ENCODE measurements at places on chromosomes 16 and 17.

- no peak for DNase-seq
Measured at GRCh38 chr16:83903751-83904150, 4.8 kb downstream of the MLYCD start.

DNA sequence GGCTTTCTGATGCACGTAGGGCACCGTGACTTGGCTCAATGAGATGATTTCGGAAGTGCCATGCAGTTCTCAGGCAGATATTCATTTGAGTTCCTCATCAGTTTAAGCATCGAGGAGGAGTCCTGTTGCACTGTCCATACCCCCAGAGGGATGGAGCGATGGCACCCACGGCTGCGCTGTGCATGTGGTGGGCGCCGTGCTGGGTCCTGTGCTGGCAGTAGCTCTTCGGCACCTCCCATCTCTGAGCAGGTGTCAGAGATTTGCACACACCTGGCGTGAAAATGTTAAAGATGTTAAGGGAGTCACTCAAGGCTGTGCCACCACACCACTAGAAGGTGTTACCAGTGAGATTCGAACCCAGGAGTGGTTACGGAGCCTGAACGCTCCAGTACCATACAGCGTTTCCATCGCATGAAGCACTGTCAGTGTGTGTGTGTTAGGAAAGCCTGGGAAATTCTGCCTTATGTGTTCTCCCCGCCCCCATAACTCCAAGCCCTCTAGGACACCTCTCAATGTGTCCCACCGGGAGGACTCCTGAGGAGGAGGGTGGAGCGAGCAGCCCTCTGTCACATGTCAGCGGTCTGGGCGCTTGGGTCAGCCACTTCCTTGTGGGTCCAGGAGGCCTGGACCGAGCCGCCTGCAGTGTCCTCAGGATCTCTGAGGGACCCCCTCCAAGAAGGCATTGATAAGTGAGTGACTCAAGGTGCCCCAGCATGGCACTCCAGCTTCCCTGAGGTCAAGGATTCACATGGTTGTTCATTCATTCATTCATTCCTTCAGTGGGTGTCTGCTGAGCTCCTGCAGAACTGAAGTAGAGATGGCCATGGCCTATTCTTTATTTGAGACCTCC is 3.8 kb downstream of the MRC2 start:
- DNase-seq = no peak

DNA sequence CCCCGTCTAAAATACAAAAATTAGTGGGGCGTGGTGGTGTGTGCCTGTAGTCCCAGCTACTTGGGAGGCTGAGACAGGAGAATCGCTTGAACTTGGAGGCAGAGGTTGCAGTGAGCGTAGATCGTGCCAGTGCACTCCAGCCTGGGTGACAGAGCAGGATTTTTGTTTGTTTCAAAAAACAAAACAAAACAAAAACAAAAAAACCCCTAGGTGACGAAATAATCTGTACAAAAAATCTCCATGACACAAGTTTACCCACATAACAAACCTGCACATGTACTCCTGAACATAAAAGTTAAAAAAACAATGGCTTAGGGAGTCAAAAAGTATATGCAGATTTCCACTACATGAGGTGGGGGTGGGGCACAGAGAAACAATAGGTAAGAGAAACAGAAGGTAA is 140.5 kb upstream of the ASIC2 start:
- no peak for DNase-seq

DNA sequence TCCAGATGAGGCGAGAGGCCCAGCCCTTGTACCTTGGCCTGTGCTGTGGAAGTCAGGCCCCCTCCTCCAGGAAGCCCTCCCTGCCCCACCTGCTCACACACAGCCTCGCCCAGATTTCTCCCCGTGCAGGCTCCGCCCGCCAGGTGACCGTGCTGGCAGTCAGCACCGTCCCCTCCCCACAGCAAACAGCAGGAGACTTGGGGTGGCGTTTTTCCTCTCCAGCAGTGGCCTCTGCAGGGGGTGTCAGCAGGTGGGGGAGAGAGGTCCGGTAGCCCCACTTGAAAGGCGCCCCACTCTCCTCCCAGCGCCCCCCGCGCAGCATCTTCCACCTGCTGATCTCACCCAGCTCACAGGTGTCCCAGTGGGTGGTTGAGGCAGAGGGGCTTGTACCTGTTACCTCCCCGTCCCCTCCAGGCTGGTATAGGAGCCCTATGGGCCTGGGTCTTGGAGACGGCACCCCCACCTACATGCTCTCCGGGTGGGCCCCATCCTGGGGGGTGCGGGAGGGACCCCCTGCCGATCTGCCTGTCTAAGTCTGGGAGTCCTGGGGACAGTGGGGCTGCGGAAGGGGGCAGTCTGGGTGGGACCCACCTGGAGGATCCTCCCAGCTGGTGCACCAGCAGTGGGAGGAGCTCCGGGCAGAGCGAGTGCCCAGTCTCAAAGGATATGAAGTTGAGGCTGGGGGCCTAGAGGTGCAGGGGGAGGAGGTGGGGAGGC is 4.2 kb upstream of the C1QTNF8 start:
- no peak for DNase-seq

DNA sequence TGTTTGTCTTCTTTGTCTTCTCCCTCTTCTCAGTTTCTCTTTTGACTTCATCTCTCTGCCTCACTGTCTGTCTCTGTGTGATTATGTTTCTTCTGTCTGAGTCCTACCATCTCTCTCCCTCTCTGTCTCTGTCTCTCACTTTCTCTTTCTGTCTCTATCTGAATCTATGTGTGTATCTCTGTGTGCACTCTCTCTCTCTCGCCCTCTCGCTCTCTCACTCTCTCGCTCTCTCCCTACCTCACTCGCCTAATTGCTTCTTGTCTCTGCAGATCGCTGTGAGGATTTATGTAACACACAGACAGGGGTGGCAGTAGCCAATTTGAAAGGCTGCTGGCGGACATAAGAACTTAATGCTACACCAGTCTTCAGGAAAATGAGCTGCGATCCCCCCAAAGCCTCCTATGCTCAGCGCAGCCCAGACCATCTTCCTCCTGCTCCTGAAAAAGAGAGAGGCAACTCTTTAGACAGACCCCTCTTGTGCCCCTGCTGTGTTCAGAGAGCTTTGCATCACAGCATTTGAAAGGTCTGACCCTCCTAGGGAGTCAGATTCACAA is 140.9 kb downstream of the CCT6B start:
- DNase-seq = no peak

GRCh38 chr17:75642182-75642783 is 9.0 kb downstream of the SMIM5 start:
- no peak for DNase-seq

GRCh38 chr16:27097800-27098230 is 31.1 kb downstream of the C16orf82 start:
- DNase-seq = no peak

DNA sequence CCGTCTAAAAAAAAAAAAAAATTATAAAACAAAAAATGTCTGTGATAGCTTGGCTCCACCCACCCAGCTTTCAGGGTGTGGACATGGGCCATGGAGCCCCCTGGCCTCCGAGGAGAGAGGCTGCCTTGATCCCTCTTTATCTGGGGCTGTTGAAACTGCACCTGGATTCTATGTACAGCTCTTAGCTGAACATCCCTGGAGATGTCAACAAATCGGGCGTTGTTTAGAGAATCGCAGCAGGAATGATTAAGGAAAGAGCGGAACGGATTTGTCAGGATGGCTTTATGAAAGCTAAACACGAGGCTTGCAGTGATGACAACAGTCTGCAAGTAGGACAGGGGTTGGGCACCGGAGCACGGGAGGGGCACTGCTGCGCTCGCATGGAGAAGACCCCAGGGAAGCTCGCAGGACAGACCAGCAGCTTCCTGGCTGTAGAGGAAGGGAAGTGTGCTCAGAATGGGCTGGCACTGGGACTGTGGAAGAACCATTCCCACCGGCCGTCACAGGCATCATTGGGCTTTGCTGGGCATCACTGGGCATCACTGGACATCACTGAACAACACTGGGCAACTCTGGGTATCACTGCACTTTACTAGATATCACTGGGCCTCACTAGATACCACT is 195.8 kb upstream of the FOXF1 start:
- no peak for DNase-seq

DNA sequence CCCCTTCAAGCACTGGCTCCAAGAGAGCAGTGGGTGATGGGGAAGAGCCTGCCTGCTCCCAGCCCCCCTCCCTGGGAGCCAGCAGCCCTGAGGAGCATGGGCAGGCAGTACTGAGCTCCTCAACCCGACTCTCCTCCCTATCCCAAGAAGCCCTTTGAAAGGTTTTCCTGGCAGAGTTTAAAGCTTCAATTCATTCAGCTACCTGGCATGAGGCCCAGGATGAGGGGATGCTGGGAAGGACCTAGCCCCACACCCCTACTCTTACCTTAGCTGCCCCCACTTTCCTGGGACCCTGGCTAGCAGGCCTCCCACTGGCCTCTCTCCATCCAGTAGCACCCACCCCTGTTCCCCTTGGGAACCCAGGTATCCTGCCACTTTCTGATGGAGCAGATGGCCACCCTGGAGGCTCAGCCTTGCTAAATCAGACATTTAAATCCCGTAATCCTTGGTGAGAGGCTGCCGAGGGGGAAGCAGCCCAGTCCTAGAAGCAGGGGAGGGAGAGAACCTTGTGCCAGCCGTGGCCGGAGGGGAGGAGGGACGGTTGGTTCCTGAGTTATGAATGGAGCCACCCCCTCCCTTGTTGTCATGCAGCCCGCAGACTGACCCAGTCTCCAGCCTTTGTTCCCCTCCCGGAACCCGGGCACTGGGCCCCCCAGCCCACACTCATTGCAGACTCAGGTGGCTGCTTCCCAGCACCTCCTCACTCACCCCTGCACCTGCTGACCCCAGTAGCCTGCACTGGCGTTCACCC is 17.1 kb downstream of the ATP1B2 start:
- DNase-seq = no peak

- no peak for DNase-seq
Measured at GRCh38 chr16:68072038-68072695, 13.0 kb upstream of the NFATC3 start.

DNA sequence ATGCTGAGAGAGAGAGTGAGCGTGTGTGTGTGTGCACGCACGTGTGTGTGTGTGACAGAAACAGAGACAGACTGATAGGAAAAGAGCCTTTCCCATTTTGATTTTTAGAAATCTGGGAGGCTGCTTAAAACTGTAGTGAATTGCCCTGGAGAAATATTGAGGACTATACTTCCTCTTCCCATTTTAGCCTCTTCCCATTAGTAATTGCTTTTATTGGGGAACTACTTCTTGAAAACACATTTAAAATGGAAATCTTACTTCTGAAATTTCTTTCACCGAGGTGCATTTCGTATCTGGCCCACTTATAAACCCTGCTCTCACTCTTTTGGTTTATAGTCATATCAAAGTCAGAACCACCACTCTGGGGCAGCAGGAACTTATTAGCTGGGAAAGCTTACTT is 47.1 kb downstream of the NUP93 start:
- no peak for DNase-seq

DNA sequence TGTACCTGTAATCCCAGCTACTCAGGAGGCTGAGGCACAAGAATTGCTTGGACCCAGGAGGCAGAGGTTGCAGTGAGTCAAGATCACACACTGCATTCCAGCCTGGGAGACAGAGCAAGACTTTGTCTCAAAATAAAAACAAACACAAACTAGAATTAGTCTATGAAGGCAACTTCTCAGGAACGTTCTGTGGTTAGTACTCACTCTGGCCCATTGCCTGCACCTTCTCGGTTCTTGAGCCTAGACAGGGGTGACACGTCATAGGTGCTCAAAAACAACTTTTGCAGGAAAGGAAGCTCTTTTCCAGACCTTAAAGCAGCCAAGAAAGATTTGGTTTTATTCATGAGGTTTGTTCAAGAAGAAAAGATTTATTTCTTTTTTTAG is 22.3 kb upstream of the CNOT1 start:
- DNase-seq = no peak

DNA sequence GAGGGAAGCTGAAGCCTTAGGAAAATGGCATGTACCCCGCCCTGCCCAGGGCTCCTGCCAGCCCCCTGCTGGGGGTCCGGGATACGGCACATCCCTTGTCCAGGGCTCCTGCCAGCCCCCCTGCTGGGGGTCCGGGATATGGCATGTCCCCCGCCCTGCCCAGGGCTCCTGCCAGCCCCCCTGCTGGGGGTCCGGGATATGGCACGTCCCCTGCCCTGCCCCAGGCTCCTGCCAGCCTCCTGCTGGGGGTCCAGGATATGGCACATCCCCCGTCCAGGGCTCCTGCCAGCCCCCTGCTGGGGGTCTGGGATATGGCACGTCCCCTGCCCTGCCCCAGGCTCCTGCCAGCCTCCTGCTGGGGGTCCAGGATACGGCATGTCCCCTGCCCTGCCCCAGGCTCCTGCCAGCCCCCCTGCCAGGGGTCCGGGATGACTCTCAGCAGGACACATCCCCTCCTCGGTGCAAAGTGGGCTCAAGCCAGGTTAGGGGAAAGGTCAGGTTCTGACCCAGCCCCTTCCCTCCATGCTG is 43.2 kb downstream of the RPH3AL start:
- DNase-seq = no peak

GRCh38 chr17:41329279-41329948 is 13.9 kb upstream of the KRTAP17-1 start:
- no peak for DNase-seq

DNA sequence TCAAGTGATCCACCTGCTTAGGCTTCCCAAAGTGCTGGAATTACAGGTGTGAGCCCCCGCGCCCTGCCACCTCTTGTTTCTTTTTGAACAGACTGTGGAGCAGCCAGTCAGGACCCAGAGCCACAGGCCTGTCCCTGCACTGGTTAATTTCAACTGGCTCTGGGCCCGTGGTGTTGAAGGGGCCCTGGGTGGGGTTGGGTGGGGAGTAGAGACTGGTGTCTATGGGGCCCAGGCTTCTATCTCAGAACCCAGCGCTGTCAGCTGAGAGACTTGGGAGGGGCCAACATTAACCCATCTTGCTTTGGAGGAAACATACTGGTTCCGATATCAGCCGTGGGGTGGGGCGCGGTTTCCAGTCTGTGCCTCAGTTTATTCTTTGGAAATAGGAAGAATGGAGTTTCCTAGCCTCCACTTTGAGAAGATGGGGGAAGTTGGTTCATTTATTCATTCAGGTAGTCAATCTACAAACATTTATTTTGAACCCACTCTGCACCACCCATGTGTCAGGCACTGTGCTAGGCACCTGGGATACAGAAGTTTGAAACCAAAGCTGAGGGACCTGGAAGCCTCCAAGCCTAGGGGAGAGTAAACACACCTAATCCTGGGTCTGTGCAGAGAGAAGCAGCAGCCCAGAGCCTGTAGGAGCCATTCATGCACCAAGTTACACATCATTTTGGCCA is 15.5 kb upstream of the SLC4A1 start:
- no peak for DNase-seq

- no peak for DNase-seq
Measured at GRCh38 chr16:19363740-19364139, 53.9 kb upstream of the TMC5 start.

- DNase-seq = no peak
Measured at GRCh38 chr16:72987480-72987901, 60.4 kb downstream of the ZFHX3 start.

GRCh38 chr17:41131979-41132378 is 8.0 kb upstream of the KRTAP4-12 start:
- no peak for DNase-seq

All from activated T-helper 1 cell treated with Interleukin-2 at 50 U/mL for 16 hours (primary cell).